Omental fat pad (tissue), 4 donors: ENCODE measurements at places on chromosomes 1 and 21.

DNA sequence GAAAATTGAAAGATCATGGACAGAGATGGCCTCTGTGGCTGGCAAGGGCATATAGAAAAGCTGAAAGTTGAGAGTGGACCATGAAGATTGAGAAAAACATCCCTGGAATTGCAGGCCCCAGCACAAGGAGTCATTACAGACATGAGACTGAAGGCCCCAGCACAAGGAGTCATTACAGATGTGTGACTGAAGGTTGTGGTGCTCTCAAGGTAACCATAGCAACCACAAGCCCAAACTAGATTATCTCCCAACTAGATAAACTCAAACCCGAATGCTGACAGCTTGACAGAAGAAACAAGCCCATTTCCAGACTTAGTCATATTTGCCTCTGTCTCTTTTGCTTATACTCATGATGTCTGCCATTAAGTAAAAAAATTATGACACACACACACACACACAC, 1252.1 kb upstream of the ADGRL4 start:
- DNase-seq = no peak

DNA sequence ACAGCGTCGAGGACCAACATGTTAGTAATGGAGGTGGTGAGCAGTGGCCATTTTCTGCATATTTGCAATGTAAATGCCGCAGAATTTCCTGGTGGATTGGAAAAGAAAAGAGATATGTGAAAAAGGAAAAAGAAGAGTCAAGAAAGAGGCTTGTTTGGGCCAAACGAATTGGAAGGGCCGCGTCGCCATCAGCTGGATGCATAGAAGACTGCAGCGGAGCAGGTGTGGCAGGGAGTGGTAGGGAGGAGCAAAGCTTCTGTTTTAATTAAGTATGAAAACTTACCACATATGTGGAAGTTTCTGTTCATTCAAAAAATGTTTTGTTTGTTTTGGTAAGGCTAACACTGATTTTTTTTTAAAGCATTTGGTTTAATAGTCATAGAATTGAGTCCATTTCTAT, 690.7 kb downstream of the NCAM2 start:
- no peak for DNase-seq

DNA sequence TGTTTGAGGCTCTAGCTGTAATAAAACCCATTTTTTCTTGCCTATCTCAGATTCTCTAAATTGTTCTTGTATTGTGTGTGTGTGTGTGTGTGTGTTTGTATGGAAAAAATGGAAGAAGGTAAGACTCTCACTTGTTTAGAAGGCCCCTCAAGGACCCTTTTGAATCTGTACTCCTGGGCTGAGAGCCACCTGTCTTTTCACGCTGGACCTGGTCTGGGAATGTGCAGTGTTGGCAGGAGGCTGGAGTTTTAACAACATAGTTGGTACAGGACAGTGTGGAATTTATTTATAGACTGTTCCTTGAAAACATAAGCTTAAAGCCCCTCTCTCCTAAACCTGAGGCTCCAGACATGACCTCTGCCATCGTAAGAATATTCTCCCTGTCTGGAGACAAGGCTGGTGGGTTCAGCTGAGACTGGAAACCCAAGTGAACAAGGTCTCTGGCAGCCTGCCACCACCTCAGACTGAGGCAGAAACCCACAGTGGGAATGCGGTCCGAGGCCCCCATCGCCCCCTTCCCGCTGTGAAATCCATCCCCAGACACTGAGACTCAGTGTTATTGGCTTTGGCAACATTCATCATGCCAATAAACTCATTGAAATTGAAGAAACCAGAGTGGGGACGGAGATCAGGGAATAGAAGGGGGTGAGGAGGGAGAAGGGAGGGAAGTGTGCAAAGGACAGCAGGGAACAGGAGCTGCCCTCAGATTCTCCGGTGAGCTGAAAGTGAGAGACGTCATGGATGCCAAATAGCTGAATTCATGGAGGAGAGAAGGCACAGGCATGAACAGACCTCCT, 24.6 kb upstream of the PLXNA2 start:
- DNase-seq = no peak

- DNase-seq = no peak
Observed at GRCh38 chr1:85607126-85607920, 26.8 kb downstream of the CCN1 start.

GRCh38 chr1:29044010-29044409, 79.7 kb downstream of the TMEM200B start:
- no peak for DNase-seq

DNA sequence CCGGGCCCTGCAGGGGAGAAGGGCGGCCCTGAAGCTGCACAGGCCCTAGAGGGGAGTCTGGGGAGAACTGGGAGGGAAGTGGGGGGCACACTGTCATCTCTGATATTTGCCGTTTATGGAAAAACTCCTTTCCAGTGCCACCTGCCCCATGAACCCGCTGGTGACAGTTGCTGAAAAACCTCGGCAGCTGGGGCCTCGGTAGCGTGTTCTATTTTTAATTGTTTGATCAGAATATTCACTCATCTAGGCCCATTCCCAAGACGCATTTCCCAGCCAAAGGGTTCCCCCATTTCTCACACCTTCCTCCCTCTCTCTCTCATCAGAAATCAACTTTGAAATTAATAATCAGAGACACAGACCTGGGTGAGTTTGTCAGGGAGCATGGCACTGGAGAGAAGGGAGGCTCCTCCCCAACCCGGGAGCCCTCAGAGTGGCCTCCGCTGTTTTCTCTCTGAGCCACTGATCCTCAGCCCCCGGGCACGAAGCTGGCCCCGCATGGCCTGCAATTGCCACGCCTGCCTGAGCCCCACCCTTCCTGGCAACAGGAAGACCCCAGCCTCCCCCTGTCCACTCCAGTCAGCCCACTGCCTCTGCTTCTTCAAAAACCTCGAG, 111.1 kb downstream of the CASZ1 start:
- DNase-seq = no peak

DNA sequence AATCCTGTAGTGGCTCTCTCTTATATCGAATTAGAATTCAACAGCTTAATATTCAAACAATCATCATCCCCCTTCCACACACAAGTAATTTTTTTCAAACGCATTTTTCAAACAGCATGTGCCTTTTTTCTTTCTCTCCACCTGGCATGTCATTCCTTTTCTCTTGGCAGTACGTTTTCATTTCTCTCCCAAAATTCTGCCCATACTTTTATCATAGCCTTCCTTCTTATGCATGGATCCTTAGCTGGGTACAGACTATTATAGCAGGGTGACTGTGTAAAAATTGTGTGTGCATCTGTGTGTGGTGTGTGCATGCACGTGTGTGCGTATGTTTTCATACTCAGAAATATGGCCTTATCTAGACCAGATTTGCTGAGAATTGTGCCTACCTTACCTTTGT, 184.3 kb downstream of the ZC3H11B start:
- DNase-seq = no peak

GRCh38 chr1:27601771-27602461, 2.0 kb downstream of the AHDC1 start:
- no peak for DNase-seq

GRCh38 chr1:42758641-42759040, 8.2 kb downstream of the P3H1 start:
- DNase-seq = no peak

DNA sequence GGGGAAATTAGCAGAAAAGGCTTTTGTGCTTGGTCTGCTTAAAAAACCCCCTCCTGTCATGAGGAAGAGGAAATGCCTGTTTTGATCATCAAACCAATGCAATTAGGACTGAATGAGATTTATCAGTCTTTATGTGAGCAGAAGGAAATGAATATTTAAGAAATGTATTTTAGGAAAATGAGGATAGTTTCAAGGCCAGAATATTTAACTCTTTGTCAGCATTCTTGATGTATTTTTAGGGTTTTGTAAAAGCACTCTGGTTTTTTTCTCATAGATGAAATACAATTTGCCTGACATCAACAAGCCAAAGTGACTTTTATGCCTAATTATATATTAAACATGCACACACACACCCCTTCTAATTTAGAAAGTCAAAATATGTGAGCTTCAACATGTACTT, 213.8 kb downstream of the GRIK1 start:
- DNase-seq = no peak

- no peak for DNase-seq
Observed at GRCh38 chr1:42418516-42418915, 37.3 kb downstream of the ZMYND12 start.

- no peak for DNase-seq
Observed at GRCh38 chr1:59737638-59738037, 77.1 kb upstream of the HOOK1 start.

- no peak for DNase-seq
Observed at GRCh38 chr1:232493869-232494268, 136.1 kb downstream of the SIPA1L2 start.

DNA sequence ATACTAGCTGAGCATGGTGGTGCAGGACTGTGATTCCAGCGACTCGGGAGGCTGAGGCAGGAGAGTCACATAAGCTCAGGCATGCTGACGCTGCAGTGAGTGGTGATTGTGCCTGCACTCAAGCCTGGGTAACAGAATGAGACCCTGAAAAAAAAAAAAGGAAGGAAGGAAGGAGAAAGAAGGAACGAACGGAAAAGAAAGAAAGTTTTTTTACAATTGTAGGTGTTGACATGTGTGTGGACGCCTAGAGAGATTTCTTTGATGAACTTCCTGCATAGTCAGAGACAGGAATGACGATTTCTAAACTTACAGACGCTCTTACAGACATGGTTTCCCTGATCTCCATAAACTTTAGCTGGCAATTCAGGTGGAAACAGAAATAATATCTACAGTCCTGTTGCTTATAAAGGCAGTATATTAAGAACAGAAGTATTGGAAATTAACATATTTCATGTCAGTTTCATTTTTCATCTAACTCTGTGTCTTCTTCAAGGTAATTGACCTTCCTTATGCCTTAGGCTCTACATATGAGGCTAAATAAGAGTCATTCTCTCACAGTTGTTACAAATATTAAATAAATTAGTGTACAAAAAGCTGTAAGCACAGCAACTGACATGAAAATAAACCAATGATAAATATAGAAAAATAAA, 4.1 kb downstream of the SAMSN1 start:
- DNase-seq = no peak

GRCh38 chr1:209755926-209756614, at the start of gene TRAF3IP3:
TRAF3IP3 (plus strand) TSS chr1:209756053; CDS start chr1:209760040, 3,987 bp downstream.
- no peak for DNase-seq

- DNase-seq = no peak
Observed at GRCh38 chr1:203289281-203289981, 15.9 kb upstream of the BTG2 start.

- no peak for DNase-seq
Observed at GRCh38 chr1:170929412-170929834, 5.9 kb upstream of the MROH9 start.

DNA sequence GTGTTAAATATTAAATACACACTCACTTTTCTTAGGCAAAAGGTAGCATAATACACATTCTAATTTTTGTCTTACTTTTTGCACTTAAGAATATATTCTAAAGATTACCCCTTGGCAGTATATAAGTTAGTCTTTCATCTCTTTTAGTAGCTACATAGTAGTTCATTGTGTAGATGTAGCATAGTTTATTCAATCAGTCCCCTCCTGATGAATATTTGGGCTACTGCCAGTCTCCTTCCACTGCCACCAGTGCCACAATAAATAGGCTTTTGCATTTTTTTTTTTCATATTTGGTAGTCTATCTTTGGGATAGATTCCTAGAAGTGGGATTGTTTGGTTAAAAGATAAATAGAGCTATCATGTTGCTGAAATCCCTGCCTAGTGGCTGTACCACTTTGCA, 388.8 kb upstream of the RUNX1 start:
- DNase-seq = no peak

- no peak for DNase-seq
Observed at GRCh38 chr1:184113251-184113650, 61.7 kb downstream of the TSEN15 start.

DNA sequence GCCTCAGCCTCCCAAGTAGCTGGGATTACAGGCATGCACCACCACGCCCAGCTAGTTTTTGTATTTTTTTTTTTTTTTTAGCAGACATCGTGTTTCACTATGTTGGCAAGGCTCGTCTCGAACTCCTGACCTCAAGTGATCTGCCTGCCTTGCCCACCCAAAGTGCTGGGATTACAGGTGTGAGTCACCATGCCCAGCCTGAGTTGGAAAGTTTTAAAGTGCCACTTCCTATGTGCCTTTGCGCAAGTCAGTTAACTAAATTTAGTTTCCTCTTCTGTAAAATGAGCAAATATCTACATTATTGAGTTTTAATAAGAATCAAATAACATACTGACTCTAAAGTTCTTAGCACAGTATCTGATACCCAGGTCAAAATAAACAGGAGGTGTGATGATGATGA, 12.4 kb downstream of the SLC19A2 start:
- no peak for DNase-seq

DNA sequence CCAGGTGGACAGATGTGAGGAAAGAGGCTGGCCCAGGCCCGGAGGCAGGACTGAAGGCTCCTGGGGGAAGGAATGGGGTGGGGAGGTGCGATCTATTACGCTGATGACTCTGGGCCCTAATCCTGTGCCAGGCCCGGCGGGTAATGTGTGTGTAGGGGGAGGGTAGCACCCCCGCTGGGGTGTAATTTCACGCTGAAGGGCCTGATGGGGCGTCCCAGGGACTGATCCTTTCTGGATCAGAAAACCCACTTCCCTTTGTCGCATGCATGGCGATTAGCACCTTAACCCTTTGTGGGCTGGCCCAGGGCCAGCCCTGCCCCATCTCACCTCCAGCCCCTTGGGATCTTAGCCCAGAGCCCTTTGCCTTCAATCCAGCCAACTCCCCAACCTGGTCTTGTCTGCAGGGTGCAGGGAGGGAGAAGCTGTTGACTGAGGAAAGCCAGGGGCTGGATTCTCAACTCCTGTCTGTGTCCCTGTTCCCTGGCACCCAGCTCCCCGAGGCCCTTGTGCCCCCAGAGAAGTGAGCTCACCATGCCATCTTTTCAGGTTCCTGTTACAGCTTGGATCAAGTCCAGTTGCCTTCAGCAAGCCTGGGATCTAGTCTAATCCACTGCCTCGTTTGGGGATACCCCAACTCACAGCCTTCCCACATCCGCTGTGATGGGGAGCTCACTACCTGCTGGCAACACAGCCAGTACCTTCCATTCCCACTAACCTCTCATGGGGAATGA, 26.0 kb downstream of the KNCN start:
- DNase-seq = no peak

DNA sequence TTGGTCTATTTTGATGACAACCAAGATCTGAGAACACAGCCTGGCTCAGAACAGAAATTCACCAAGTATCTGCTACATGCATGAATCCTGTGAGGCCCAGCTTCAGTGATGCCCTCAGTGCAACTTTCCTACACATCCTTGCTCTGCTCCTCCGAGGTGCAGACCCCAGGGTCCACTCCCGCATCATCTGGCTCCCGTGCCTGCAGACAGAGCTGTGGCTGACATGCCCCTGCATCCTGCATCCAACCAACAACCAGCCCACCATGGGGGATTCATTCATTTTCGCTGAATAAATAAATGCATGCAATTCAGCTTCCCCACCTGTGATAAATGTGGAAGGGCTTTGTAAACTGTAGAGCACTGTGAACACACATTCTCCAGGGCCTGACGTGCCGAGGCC, 112.3 kb downstream of the GLIS1 start:
- DNase-seq = no peak

- no peak for DNase-seq
Observed at GRCh38 chr1:37089750-37090149, 55.4 kb upstream of the GRIK3 start.

- no peak for DNase-seq
Observed at GRCh38 chr1:191869790-191870312, 288.4 kb upstream of the RGS18 start.

GRCh38 chr1:91799159-91799558, 86.8 kb downstream of the TGFBR3 start:
- DNase-seq = no peak
